ENCODE measurements at places on chromosomes 1 and 21.
A peak's percentile ranks its signal among the peaks of the same experiment; 100 is the strongest.

GRCh38 chr1:2611031-2611501 lies 21.8 kb downstream of the MMEL1 start:
- no peak for DNase-seq

GRCh38 chr1:53349968-53350852 lies 22.3 kb upstream of the LRP8 start:
- no peak for DNase-seq

- peak; percentile 54 for DNase-seq
Observed at GRCh38 chr21:46295177-46295770, 9.1 kb downstream of the YBEY start.

- no peak for DNase-seq
Observed at GRCh38 chr1:4422504-4423289, 231.7 kb upstream of the AJAP1 start.

GRCh38 chr1:43797891-43798290 lies 90.6 kb downstream of the ST3GAL3 start:
- no peak for DNase-seq

- no peak for DNase-seq
Observed at GRCh38 chr1:223620297-223620897, 45.1 kb downstream of the CAPN8 start.

- no peak for DNase-seq
Observed at GRCh38 chr1:3653286-3653618, 936 bp downstream of the TP73 start.

DNA sequence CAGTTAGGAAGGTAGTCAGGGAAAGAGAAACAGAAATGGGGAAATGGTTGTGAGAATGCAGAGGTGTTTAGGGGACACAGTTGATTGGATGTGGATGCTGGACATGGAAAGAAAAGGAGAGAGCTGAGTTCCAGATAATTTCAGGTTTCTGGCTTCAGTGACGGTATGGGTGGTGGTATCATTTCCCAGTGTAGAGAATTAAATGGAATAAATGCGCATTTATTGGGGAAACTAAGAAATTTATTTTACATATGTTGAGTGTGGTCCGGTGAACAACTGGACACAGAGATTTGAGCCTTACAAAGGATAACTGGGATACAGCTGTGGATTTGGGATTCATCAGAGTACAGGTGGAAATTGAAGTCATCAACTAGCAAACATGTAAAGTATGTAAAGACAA lies 12.4 kb upstream of the ZNF281 start:
- DNase-seq, result no peak

DNA sequence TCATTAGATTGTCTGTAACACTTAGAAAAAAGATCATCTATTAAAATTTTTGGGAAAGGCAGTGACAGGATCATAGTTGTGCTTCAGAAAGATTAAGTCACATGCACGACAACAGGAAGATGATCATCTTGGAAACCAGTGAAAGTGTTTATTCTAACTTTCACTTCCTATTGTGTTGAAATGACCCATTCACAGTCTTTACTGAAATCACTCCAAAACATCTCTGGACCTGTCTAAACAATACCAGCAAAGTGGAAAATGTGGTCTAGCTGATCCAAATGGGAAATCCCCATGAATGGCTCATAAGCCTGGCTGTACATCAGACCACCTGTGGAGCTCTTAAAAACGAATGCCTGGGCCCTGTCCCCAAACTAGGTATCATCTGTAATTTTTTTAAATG lies 111.1 kb upstream of the ETV3 start:
- DNase-seq, result no peak

DNA sequence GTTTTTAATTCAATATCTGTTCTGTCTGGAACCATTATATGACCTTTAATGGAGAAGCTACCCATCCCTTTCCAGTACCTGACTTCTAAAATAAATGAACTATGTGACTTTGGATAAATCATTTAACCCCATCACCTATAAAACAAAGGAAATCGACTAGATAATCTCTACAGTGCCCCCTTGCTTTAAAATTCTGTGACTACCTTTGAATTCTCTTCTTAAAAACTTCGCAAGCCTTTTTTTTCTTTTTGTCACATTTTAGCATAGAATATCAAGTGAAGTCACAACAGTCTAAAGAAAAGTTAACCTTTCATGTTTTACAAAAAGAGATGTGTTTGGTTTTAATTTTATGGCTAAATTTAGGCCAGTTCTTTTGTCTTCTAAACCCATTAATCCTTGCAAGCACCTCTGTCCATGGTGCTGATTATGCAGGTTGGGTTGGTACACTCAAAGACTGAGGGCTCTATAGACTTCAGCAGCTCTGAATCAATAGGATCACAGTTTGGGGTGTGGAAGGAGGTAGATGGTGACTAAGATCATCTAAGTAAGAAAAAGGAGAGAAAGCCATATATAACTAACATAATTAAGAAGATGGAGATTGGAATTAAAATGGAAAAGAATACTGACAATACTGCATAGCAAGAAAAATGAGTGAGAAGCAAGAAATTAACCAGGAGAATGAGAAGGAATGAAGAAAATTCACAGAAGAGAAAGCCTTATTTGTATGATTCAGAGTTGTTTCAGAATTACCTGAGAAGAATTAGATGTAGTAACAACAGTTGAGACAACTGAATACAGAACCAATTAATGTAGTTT lies 59.2 kb downstream of the TBX15 start:
- DNase-seq, result no peak
